ENCODE measurements at places on chromosomes 12 and 14. TPM values are rescaled to one million over a fixed set of nuclear protein-coding genes. Genes with fewer than 3 reads are reported as not detected.

The POTEM gene
- not detected for total RNA-seq

The CLEC2A gene
- not detected for total RNA-seq

The SERPINA1 gene
- 0.73 TPM for total RNA-seq

The CATSPERB gene
- total RNA-seq = 0.31 TPM

The EFCAB11 gene
- total RNA-seq = 4.1 TPM
